ENCODE measurements at places on chromosomes 2 and 18.

- DNase-seq, result no peak
Observed at GRCh38 chr2:167177196-167177595, 288.9 kb downstream of the XIRP2 start.

DNA sequence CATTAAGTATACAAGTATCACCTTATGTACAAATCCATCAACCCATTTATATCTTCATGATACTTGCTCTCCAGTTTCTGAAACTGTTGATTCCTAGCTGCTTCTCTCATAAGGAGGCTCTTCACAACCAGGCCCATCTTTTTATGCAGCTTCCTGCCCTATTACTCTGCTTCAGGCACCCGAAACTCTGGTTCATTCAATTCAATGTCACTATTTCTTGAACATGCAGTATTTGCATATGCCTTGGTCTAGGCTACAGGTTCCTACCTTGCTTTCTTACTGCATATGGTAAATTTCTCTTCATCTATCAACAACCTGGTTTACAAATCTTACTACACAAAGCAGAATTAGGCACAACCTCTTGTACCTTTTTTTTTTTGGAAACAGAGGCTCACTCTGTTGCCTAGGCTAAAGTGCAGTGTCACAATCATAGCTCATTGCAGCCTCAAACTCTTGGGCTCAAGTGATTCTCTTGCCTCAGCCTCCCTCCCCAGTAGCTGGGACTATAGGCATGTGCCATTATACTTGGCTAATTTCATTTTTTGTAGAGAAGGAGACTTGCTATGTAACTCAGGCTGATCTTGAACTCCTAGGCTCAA lies 2.7 kb upstream of the CDKL4 start:
- no peak for DNase-seq

- DNase-seq, result no peak
Observed at GRCh38 chr18:70578480-70578879, 289.6 kb downstream of the SOCS6 start.

DNA sequence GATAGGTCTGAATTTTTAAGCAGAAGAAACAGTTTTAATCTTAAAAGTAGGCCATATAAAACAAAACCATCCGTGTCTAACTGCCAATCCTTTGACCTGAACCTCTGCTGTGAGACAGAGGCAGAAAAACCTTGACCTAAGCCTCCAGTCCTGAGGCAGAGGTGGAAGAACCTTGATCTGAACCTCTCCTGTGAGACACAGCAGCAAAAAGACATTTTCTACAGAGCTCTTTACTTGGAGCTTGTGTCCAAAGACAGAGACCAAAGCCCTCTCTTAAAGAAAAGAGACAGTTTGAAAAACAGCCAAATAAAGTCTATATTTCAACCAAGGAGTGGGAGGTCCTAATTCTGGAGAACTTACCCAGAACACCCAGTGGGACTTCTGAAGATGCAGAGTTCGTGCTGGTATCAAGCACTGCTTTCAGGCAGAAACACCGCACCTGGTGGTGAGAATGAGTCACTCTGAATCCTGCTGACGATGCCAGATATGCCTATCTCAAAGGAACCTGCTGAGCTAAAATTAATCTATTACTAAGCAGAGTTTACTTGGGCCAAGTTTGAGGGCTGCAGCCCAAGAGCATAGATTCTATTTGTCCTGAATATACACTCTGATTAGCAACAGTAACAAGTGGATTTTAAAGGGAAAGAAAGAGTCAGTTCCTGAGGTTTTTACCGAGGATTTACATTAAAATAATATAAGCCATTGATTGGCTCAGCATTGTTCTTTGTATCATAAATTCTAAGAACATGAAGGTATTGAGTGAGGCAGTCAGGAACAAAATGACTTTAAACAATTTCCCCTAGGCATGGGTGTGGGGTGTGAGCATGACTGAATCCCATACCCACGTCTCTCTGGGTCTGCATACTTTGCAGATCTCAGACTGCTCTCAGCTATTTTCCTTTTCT lies 806.4 kb downstream of the TRIB2 start:
- DNase-seq, result no peak

Measured in amniotic stem cell (primary cell).